Mesendoderm (in vitro differentiated cells): ENCODE measurements at places on chromosomes 13 and 19.
A peak's percentile ranks its signal among the peaks of the same experiment; 100 is the strongest.

DNA sequence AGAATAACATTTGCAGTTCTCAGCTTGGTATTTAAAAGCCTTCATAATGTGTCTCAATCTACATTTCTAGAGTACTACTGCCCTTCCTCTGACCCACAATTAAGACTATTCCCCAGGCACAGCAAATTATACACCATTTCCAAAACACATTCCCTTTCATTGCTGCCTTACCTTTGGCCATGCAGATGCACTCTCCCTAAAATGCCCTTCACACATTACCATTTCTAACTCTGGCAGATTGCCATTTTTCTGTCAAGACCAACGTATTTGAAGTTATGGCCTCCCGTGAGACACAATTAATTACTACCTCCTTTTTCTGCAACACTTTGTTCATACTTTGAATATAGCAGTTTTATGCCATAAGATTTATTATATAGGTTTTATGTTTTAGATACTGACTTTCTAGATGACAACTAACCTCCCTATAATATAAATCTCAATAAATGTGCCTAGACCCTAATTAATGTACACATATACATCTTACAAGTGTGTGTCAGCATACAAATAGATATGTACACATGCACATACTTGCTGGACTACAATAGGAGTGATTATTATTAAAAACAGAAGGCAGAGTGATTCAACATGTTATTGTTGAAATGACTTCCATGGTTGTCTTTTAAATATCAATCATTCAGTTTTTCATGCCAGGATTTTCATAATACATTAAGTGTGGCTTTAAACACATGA lies 2902.5 kb downstream of the PCDH9 start:
- DNase-seq = no peak

- DNase-seq = peak; percentile 16
Observed at GRCh38 chr13:61410669-61411297, 4.9 kb downstream of the PCDH20 start.

DNA sequence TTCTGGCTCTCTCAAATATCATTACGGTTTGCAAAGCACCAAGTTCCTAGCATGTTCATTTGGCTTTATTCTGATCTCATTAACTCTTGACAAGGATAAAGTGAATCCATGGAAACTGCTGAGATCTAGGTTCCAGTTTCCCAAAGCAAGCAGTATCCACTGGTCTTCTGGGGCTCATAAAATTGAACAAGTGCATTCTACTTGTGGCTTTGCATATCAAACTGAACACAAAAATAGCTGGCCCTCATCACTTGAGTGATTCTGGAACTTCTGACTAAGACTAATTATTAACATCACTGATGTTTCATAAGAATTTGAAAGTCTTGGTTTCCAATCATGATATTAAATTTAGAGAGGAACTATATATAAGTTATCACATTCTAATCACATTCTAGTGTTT lies 6.3 kb upstream of the KCTD12 start:
- no peak for DNase-seq

GRCh38 chr13:110426735-110427134 lies 119.7 kb downstream of the COL4A2 start:
- DNase-seq = no peak

DNA sequence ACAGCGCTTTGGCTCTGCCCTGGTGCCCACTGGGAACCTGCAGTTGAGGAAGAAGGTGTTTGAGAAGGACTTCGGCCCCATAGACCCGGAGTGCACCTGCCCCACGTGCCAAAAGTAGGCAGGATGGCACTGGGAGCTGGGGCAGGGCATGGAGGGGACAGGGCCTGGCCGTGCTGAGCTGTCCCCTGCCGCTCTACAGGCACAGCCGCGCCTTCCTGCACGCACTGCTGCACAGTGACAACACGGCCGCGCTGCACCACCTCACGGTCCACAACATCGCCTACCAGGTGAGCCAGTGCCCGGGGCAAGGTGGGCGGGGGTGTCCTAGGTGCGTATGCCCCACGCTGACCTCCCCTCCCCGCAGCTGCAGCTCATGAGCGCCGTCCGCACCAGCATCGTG lies 5.1 kb upstream of the DNM2 start:
- no peak for DNase-seq
